RWPE2 (cell line): ENCODE measurements at places on chromosomes 6 and 20.

- DNase-seq = no peak
These were observed 577.1 kb downstream of the HACE1 start for GRCh38 chr6:104282581-104282980.

DNA sequence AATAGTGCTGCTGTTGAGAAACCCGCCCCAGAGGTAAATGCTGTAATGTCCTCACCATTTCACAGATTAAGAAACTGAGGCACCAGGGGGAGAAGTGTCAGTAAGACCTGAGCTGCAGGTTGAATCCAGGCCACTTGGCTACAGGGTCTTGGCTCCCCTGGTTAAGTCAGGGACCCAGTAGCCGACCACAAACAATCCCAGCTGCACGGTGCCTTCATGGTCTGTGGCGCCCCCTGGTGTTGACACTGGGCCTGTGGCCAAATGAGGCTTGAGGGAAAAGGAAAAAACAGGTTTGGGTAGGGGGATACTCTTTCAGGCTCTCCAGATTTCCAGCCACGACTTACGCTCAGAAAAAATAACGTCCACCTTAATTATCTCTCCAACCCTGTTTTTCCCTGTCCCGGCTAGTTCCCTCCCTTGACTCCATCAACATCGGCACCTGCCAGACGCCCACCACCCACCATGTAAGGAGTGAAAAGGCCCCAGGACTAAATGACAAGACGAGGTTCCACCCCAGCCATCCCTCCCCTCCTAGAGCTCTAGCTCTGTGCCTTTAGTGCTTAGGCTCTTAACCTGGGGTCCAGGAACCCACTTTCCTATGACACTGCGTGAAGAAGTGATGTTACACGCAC, 47.7 kb upstream of the POLR1H start:
- DNase-seq = no peak

DNA sequence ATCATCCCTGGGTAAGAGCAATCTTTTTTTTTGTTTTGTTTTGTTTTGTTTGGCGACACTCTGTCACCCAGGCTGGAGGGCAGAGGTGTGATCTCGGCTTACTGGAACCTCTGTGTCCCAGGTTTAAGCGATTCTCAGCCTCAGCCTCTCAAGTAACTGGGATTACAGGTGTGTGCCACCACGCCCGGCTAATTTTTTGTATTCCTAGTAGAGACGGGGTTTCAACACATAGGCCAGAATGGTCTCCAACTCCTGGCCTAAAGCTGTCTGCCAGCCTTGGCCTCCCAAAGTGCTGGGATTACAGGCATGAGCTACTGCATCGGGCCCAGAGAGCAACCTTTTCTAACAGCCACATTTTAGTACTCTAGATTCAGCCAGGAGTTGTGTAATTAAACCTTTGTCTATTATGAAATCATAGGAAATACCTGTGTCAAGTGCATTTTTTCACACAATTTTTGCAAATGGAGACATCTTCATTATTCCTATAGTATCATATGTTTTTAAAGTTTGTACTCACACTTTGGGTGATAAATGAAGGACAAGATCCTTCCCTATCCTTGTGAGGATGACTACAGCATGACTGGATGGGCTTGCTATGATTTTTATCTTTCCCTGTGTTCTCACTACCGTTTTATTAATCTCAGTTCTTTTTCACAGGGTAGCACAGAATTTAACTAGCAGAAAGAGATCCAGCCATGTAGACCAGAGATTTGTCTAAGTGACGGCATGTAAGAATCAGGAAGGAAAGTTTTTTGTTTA, 82.6 kb downstream of the OR2B2 start:
- no peak for DNase-seq

DNA sequence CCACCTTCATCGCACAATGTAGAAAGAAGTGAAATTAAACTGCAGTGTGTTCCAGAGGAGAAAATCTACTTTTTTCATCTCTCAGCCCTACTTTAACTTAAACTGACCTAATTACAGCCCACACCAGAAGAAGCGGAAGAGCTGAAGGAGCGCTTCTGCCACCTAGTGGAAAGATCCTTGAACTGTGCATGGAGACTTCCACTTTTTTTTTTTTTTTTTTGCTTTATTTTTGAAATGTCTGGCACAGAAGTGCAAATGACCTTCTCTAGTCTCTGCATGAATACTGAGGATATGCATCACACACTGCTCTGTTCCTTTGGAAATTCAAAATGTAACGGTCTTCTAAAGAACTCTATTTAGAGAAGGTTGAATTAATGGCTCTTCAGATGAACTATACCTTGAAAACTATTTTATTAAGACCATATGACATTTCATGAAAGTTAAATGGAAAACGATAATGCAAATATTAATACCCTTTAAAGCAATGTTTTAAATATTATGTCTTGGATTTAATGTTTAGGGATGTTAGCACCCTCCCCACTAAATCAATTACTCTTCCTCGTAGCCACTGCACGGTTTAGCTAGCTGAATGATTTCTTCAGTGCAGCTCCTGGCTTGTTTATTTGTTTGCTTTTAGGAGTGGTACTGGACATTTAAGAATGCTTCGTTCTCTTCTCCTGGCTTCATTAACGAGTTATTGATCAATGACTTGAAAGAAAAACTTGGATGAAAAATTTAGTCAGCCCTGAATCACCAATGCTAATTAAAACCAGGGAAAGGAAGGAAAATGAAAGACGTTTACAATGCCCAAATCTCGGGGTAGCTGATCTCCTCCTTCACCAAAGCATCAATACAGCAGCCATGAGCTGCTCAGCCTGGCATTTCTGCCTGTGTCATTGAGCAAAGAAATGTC, 569.6 kb upstream of the GJE1 start:
- DNase-seq = no peak

DNA sequence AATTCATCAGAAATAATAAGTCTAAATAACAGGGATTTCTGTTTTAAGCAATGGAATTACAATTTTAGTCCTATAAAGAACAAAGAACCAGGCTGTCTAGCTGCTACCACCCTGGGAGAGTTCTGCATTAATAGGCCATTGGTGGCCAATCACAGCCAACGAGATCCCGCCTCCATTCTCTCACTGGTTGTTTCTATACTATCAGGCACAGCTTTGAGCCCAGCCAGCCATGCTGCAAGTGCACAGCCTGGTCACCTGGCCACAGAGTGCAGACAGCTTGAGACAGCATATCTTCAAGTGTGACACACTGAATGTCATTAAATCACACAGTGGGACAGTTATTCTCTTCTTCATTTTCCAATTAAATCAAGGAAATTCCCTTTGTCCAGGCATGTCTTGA, 16.1 kb upstream of the RAB22A start:
- DNase-seq = no peak

GRCh38 chr6:52834481-52834880, 6.1 kb downstream of the GSTA5 start:
- DNase-seq = no peak

DNA sequence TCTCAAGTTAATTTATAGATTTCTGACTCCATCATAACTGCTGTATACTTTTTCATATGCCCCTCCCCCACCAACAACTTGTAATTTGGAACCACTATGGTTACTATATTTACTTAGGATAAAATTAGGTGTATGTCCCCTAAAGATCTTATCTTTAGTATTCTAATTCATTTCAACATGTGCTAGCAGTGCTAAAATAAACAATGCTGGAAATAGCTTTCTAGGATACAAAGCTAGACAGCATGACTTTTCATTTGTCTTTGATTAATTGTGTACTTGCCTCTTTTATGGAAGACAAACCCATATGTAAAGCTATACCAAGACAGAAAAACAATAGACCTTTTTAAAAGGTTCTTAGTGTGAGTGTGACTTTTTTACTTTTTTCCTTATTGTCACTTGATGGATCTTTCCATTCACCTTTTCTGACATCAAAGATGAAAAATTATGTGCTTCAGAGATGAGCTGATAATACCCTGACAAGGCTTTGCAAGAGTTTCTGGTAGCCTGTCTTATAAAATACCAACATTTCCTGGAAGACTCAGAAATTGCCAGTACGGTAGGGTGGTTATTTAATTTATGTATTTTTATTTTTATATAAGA, 31.2 kb upstream of the POPDC3 start:
- no peak for DNase-seq

GRCh38 chr6:160419488-160419887, 71.3 kb downstream of the SLC22A3 start:
- no peak for DNase-seq

DNA sequence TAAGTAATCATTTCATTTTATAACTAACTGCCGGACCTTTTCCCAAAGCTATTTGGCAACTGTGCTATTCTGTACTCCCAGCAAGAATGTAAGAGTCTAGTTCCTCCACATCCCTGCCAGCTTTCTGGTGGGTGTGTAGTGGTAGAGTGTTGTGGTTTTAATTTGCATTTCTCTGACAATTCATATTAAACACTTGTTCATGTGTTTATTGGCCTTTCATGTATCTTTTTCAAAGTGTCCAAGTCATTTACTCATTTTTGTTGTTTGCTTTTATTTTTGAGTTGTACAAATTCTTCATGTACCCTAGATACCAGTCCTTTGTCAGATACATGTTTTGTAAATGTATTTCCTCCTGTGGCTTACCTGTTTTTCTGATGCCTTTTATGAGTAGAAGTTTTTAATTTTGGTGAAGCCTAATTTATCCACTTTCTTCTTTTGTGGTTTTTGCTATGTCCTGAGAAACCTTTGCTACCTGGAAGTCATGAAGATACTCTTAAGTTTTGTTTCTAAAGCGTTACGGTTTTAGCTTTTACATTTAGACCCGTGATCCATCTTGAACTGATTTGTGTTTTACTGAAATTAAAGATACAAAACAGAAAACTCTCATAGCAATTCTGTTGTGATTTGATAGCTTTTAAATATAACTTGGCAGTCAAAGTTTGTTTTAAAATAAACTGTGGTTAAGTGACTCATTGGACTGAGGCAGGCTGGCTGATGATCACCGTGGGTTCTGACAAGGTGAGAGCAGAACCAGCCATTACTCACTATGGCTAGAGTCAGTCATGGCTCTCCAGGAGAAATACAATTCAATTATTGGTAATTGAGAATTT, 8.0 kb downstream of the MYLIP start:
- no peak for DNase-seq

GRCh38 chr20:60031107-60031506, 72.9 kb downstream of the CDH26 start:
- DNase-seq = peak; percentile 51

DNA sequence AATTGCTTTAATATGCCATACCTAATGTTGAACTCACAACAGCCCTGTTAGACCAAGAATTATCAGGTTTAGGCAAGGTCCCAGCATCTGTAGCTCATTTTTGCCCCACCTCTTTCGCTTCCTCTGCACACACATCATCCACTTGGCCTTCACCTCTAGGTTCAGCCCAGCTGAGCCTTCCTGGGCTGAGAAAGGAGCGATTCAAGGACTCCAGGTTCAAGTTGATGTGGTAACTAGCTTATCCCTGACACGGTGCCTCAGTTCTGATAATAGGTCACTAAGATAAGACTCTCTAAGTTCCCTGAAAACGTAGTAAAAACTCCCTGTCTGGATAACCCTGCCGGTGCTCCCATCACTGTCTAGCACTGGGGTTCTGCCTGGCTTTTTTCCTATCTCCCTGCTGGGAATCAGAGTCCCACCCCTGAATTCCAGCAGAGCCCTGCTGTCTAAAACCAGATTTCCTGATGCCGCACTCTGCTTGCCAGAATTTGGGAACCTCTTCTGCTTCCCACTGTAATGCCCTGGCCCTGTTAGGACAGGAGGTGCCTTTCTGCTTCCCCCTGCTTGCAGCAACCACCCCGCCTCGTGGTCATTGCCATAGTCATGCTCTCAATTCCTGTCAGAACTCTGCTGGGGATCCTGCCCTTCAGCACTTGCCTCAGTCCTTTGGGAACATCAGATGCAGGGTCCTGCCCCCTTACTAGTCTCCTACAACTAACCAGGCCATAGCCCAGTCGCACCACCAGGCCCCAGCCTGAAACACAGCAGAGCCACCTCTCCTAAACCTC, 47.6 kb downstream of the ALDH8A1 start:
- DNase-seq = no peak

GRCh38 chr20:56580226-56580625, 47.2 kb downstream of the FAM209B start:
- no peak for DNase-seq

DNA sequence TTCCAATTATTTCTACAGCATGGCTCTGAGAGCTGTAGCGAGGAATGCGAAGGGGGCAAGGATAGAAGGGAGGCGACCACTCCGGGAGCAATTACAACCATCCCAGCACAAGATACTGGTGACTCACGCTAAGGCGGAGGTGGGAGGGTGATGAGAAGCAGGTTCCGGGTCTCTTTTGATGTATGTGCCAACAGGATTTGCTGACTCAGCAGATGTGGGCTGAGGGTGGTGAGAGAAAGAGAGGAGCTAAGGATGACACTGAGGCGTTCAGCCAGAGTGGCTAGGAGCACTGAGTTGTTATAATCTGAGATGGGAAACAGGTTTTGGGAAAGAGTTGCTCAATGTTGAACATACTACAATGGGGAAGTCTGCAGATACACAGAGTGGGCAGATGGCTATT, 9.3 kb upstream of the TXNDC5 start:
- peak; percentile 78 for DNase-seq

DNA sequence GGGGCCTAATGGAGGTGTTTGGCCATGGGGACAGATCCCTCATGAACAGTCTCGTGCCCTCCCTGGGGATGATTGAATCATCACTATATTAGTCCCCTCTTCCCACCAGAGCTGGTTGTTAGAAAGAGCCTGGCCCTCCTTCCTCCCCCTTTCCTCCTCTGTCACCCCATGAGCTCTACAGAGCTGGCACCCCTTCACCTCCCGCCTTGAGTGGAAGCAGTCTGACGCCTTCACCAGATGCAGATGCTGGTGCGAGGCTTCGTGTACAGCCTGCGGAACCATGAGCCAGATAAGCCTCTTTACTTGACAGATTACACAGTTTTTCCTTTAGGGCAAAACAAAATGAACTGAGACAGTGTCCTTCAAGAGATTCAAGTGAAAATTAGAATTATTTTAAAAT, 74.4 kb upstream of the RIPOR2 start:
- no peak for DNase-seq

- DNase-seq = no peak
These were observed 159.9 kb downstream of the OR2B2 start for GRCh38 chr6:27752038-27752885.

- no peak for DNase-seq
These were observed 2.2 kb upstream of the CCM2L start for GRCh38 chr20:32007787-32008616.

GRCh38 chr6:62152796-62153195, 133.2 kb downstream of the KHDRBS2 start:
- DNase-seq = no peak
